ENCODE measurements at places on chromosomes 6 and 20. TPM values are rescaled to one million over a fixed set of nuclear protein-coding genes. Genes with fewer than 3 reads are reported as not detected.

Gene SIRPA
- 35.5 TPM for total RNA-seq

Gene NKX2-2
- not detected for total RNA-seq

Gene ZNF292
- 31.5 TPM for total RNA-seq

Gene STX11
- 1.9 TPM for total RNA-seq

Gene CEP250
- 81.2 TPM for total RNA-seq

GRCh38 chr6:161080263-161080970 lies 88.8 kb downstream of the MAP3K4 start:
- no peak for DNase-seq
